ENCODE measurements at places on chromosomes 7 and 10.

DNA sequence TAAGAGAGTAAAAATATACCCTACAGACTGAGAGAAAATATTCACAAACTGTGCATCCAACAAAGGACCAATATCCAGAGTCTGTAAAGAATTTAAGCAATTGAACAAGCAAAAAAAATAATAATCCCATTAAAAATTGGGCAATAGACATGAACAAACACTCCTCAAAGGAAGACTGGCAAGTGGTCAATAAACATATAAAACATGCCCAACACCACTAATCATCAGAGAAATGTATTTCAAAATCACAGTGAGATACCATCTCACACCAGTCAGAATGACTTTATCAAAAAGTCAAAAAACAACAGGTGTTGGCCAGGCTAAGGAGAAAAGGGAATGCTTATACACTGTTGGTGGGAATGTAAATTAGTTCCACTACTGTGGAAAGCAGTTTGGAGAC, 21.9 kb upstream of the ZNF804B start:
- no peak for DNase-seq

GRCh38 chr7:106916679-106917078, 51.6 kb downstream of the PIK3CG start:
- no peak for DNase-seq

DNA sequence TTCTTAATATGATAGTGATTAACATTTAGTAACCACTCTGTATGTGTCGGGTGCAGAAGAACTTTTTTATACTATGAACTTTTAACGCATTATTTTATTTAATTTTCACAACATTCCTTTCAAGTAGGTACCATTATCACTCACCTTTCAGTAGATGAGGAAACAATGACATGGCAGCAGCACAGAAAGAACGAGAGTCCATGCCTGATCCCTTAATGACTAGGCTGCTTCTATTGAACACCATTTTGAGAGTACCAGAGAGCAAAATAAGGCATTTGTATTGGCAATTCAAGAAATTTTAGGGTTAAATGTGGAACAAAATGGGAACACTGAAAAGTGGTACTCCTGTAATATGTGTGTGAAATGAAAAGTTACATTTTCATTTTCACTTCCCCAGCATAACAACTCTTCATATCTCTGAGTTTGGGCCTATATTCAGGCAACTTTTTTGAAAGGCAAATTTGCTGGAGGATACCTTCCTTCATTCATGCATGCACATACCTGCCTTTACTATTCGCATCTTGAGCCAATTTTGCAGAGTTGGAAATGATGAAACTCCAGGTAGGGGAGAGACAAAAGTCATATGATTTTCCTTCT, 12.8 kb downstream of the LRRN3 start:
- no peak for DNase-seq

GRCh38 chr7:117077658-117078057, 124.4 kb downstream of the ST7 start:
- DNase-seq, result no peak

DNA sequence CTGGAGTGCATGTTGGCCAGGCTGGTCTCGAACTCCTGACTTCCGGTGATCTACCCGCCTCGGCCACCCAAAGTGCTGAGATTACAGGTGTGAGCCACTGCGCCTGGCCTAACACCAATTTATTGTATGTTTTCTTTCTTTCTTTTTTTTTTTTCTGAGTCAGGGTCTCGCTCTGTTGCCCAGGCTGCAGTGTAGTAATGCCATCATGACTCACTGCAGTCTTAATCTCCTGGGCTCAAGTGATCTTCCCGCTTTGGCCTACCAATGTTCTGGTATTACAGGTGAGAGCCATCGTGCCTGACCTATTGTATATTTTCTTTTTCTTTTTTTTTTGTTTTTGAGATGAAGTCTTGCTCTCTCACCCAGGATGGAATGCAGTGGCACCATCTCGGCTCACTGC, 33.8 kb upstream of the UBE2H start:
- DNase-seq, result no peak

- no peak for DNase-seq
Measured at GRCh38 chr10:112711366-112711765, 238.7 kb upstream of the TCF7L2 start.

GRCh38 chr7:134089446-134089845, 37.7 kb upstream of the LRGUK start:
- no peak for DNase-seq

DNA sequence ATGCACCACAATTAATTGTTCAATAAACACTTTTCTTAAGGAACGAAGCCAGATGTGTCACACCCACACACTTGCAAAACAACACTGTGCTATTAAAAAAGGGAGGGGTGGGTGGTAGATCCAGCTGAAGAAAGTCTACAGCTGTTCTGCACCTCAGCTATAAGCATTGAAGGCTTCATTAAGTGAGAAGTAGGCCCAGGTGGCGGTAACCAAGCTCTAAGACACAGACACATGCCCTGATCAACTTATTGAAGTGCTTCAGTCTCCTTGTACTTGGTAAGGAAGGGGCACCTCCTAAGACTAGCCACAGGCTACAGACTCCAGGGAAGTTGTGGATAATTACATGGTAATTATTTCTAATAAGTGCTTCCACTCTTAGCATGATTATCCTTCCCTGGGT, 4.5 kb upstream of the CPVL start:
- DNase-seq, result no peak

- DNase-seq, result no peak
Measured at GRCh38 chr7:20988340-20988739, 201.7 kb upstream of the SP8 start.

DNA sequence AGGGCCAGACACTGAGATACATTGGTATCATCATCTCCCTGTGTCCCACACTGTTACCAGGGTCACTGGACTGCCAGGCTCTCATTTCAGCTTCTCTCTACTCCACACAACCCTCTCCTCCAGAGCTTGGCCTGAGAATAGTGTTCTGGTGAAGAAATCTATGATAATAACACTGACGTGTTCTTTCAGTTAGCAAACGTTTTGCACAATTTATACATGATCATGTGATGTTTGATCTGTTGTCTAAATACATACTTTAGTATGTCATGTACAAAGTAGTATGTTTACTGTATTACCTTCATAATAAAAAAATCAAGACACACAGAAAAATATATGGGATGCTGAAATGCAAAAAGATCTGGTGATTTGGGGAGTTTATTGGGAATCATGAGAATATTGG, 5.0 kb downstream of the SLC16A9 start:
- DNase-seq, result no peak

DNA sequence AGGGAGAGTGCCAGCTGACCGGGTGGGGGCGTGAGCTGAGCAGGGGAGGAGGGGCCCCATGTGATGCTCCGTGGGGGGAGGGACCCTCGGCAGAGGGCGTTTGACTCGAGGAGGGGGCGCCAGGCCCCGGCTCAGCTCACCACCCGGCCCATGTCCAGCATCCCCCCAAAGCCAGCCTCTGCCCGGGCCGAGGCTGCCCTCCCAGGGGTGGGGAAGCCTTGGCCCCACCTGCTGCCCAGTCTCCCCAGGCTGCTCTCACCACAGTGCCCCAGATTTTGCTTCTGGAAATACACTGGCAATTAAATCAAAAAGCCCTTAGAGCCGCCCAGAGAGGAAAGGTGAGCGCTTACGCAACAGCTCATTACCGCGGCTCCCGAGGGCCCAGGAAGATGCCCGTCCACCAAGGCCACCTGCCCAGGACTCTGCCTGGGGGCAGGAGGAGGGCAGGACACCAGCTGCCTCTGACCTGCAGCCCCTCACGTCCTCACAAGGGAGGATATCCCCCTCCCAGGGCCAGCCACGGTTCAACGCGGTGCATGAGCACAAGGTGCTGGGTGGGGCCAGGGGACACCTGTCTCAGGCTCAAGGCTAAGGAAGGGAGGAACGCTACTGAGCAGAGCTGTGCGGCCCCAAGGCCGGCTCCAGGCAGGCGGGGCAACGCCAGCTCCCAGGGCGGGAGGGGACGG, 70.0 kb upstream of the INPP5A start:
- no peak for DNase-seq

DNA sequence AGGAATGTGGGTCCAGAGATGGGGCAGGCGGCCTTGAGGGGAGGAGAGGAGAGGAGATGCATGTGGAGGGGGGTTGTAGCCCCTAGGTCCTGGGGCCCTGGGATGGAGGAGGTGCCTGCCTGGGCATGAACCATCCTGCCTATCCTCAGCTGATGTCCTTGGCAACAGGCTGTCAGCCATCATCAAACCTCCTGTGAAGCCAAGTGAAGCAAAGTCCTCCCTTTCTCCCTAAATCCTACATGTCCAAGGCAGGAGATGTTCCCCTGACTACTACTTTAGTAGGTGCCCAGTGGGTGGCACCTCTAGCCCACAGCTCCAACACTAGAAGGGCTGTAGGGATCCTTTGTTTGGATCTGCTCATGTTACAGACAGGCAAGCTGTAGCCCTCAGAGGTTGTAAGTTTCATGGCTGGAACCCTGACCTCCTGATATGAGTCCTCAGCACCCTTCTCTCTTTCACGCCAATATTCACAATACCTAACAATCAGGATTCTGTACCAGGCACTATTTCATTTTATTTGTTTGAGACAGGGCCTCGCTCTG, 66.6 kb upstream of the SYPL1 start:
- DNase-seq, result peak; percentile 17

DNA sequence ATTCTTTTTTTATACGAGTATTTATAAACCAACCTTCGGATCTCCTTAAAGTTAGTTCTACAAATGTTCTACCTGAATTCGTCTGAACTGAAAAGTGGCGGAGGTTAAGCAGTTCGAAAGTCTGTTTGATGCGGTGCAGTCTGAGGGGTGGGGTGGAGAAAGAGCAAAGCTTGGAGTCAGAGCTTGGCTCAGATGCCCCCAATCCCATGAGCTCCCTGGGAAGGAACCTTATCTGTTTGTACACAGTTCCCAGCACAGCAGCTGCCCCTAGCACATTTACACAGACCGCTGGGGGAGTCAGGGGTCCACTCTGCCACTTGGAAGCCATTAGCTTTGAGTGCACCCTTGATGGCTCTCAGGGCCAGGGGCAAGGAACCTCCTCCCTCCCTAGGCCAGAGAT, 30.8 kb downstream of the CPXM2 start:
- DNase-seq, result no peak

DNA sequence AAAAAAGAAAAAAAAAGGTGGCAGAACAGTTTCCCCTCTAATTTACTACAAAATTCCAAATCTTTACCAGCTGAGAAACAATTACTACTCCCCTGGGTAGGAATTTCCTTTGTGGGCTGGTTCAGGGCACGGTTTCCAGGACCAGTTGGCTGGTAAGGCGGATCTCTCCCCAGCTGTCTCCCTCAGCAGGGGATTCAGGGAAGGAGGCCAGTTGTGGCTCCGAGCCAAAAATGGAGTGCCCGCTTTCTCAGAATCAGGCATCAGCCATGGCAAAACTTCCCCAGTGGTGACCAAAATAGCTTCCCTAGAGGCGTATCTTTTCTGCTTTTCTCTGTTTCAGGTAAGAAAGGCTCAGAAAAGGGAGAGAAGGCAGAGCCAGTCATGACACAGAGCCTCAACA, 91.2 kb downstream of the ZNF22 start:
- no peak for DNase-seq

- DNase-seq, result no peak
Measured at GRCh38 chr7:120997882-120998474, 9.5 kb downstream of the CPED1 start.

DNA sequence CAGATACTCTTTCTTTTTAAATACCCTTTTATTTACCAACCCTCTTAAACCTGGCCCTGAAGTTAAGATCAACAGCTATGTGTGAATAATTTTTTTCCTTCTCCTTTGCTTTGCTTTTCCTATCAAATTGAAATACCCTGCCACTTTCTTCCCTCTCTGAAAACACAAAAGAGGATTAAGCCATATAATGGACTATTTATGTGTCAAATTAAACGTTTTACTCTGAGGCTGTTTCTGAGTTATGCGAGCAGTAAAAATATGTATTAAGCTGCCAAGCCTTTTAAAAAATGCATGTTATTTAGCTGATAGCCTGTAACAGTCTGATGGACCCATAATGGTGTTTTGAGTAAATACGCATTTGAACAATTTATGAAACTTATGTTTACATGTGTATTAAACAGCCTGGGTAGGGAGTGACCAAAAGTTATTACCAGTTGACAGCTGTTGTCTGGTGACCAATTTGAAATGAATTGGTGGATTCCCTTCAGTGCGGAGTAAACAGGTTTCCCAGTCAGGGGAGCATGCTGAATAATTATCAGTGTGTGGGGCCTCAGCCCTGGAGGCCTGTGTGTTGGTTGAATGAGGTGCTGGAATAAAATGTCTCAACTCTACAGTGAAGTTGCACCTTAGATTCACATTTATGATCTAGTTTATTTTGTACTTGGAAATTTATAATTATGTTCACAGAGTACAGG, 89.6 kb downstream of the AUTS2 start:
- no peak for DNase-seq

GRCh38 chr10:101087965-101088364, 26.2 kb downstream of the KAZALD1 start:
- DNase-seq, result no peak

GRCh38 chr10:7534480-7534852, 123.6 kb upstream of the SFMBT2 start:
- DNase-seq, result no peak

DNA sequence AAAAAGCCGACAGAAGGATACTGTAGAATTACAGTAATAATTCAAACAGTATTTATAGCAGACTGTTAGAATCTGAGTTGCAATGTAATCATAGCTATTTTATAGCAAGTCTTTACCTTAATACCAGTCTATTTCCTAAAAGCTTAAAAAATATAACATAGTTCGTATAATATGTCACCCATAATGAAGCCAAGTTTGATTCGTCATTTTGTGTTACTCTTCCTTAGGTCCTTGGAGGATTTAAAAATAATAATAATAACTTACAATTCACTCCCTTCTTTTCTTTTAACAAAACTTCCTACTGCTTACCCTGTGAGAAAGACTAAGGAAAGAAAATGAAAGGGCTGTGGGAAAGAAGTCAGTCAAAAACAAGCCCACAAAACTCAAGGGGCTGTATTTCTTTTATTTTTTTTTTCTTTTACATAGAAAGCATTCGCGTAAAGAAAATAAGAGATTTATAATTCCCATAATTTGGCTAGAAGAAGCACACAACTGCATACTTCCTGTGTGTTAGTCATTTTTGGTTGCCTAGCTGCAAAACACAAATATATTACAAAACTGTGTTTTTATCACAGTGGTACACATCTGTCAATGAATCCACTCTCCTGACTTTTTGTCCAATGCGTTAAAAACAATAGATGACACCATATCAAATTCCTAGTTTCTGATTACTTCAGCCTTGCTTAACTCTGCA, 187.2 kb upstream of the CELF2 start:
- DNase-seq, result no peak

DNA sequence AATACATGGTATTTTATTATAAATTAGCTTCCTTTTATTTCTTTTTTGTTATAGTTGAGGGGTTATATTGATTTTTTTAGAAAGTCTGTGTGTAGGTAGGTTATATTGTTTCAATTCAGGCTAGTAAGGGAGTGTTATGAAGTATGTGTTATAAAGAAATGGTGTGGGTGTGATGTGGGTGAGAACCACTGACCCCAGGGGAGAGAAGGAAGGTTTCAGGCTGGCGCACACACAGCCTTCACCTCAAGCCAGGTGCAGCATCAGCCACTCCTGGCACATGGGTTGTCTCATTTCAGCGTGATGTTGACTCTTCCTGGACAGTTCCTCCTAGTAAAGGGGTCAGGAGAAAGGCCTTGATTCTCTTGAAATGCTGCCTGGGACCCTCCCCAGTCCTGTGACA, 291.3 kb downstream of the POU6F2 start:
- no peak for DNase-seq

GRCh38 chr10:44963772-44964633, 4.4 kb downstream of the RASSF4 start:
- DNase-seq, result no peak

All from activated CD4-positive, alpha-beta T cell treated with anti-CD3 and anti-CD28 coated beads, Interleukin-2, Interleukin-6, amounts not matched to agents 100 ng/mL and 50 ng/mL, durations not matched to agents 16 hours and 8 hours (primary cell).